CD4-positive, alpha-beta T cell treated with Interleukin-17A for 1 hour (primary cell): ENCODE measurements at places on chromosomes 12 and 14.

- DNase-seq, result no peak
Measured at GRCh38 chr12:45994736-45995135, 4.4 kb upstream of the SCAF11 start.

DNA sequence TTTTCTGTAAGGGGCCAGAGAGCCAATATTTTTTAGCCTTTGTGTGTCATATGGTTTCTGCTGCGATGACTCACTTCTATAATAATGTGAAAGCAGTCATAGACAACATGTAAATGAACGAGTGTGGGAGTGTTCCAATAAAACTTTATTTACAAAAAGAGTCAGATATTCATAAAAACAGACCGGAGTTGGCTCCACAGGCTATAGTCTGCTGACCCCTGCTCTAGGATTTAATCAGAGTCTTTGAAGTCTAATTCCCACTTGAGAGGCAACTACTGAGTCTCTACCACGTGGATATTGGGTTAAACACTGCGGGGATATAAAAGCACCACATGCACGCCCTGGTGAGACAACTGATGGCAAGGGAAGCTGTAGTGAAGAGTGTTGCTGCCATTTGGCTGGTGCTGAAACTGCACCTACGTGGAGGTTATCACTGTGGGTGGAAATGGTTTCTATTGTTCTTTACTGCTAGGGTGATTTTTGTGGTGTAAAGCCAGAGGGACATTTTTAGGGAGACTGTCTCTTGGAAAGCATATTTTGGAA lies 3.6 kb upstream of the NINJ2 start:
- DNase-seq, result peak; percentile 54

GRCh38 chr14:74147571-74147970 lies 62.8 kb downstream of the LIN52 start:
- DNase-seq, result no peak

DNA sequence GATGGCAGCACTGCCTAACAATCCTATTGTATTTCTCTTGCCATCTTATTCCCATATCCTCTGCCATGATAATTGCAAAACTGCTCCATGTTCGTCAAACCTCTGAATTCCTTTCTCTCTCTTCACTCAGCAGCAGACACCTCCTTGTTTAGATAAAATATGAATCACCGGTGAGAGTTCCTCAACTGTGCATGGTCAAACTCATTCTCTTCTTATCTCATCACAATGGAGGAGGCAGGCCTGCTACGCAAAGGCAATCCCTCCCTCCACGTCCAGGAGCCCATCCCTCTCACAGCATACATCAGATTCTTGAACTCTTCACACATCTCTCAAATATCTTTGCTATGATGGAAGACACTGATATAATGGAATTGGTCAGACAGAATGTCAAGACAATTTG lies 90.1 kb upstream of the DAAM1 start:
- no peak for DNase-seq

DNA sequence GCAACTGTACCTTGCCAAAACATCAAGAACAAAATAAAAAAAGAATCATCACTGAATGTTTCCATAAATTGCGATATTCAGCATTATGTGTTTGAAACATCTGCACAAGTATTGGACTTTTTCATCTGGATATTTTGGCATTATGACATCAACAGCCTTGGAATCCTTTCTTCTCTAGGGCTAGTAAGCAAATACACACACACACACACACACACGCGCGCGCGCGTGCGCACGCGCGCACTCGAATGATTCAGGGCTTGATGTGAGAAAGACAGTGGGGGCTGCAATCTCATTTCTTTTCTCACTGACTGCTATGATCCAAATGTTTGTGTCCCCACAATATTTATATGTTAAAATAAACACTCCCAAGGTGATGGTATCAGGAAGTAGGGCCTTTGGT lies 90.0 kb upstream of the SLC38A4 start:
- no peak for DNase-seq

GRCh38 chr12:101941306-101942249 lies 64.2 kb downstream of the DRAM1 start:
- DNase-seq, result no peak

DNA sequence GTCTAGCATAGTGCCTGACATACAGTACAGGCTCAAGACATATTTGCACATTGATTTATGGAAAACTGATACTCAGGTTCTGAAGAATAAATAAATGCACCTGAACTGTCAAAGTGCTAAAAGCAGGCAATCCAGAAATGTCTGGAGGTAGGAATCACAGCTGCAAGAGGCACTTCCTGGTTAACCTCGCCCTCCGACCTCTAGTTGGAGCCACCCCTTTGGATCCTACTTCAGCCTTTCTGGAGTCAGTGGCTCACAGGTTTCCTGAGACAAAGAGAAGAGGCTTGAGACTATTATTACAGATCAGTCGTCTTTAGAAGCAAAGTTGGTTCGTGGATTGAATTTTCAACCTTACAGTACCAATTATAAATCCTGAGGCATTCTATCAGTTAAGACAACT lies 13.0 kb downstream of the TCP11L2 start:
- no peak for DNase-seq

DNA sequence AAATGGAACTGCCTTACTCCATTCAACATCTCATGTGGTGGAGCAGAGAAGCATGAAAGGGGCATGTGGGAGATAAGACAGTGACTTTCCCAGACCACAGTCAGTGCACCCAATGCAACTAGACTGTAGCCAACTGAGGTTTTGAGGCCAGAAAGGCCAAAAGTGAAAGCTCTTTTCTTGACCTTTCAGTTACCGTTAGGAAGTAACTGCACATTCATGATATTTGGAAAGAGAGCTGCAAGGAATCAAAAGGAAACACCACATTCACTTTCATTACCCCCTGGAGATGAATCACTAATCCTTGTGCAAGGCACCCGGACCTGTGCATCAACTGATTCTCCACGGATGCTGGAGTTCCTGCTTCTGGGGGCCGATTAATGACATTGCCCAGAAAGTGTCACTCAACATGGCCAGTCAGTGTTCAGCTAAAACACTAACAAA lies 72.9 kb upstream of the ELK3 start:
- DNase-seq, result no peak

DNA sequence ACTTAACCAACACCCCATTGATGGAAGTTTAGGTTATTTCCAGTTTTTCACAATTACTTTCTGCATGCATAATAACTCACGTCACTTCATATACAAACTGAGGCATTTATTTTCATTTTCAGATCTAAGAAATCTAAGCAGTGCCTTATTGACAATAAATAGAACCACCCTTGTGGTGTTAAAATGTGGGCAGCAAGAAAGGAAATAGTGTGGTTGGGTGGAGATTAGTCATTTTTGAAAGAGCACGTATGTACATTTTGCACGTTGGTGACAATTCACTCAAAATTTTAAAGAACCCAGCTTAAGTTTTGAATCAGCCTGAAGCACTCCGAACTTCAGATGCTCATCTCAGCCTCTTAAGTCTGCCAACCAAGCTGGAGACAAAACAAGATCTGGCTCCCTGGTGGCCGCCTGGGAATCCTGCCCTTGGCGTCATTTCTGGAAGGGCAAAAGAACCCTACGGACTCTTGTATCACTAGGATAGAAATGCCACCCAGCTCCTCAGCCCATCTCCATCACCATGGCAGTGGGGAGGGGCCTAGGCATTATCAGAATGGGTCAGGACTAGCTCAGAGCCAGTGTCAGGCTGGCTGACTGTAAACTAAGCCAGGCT lies 89.5 kb upstream of the BCL2L14 start:
- peak; percentile 89 for DNase-seq

DNA sequence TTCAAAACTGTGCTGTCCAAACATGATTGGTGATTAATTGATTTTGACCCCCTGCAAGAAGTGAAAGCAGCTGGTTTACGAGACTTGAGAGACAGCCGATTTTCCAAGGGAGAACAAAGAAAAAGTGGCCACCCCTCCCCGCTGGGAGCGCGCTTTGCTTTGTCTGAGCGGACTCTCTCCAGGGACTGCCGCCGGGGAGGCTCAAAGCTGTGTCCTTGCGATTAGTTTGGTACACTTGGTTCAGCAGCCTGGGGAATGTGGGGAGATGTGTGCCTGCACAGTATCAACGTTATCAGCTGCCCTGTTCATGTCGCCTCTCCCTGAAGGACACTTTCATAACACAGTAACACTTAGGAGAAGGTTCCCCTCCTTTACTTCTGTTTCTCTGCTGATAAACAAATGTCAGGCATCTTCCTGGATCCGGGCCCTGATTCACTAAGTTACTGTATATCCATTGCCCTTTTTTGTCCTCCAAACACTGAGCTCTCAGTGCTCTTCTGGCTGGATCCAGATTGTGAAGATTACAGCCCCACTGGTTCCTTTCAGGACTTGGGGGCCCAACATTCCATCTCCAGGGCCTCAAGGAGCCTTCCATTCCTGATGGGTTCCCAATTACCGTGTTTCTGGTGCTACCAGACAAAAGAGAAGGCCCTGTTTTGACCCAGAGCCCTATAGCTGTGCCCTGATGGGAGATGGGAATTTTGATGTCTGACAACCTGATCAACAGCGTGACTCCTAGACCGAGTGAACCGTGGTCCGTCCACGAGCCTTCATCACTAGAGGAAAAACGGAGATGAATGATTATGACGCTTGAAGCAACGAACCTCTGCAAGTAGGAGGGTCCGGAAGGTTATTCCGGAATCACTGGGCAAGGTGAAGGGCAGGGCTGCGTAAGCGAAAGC lies 31.7 kb upstream of the TUBA1C start:
- DNase-seq, result no peak

DNA sequence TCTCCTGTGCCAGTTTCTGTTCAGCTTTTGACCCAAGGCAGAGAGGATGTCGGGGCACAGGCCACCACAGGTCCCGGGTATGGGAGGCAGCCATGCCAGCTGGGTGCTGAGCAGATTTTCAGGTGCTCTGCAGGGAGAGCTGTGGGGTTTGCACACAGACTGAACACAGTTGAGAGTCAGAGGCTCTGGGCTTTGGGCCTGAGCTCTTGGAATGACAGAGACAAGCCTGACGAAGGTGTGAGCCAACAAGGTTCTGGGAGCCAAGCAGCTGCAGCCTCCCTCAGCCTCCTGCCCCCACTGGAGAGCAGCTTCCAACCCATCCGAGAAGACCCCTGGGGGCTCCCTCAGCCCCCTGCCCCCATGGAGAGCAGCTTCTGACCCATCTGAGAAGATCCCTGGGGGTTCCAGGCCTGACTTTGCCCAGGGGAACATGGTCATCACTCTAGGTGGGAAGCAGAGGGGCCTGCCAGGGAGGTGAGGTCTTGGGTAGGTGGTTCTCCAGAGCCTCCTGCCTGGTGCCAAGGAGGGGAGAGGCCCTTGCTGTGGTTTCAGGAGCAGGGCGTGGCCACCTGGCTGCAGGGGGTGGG lies 13.8 kb downstream of the FBRSL1 start:
- no peak for DNase-seq

- DNase-seq, result no peak
Measured at GRCh38 chr14:104777808-104778249, 17.7 kb downstream of the AKT1 start.

GRCh38 chr12:3905664-3906063 lies 32.5 kb upstream of the PARP11 start:
- DNase-seq, result no peak

DNA sequence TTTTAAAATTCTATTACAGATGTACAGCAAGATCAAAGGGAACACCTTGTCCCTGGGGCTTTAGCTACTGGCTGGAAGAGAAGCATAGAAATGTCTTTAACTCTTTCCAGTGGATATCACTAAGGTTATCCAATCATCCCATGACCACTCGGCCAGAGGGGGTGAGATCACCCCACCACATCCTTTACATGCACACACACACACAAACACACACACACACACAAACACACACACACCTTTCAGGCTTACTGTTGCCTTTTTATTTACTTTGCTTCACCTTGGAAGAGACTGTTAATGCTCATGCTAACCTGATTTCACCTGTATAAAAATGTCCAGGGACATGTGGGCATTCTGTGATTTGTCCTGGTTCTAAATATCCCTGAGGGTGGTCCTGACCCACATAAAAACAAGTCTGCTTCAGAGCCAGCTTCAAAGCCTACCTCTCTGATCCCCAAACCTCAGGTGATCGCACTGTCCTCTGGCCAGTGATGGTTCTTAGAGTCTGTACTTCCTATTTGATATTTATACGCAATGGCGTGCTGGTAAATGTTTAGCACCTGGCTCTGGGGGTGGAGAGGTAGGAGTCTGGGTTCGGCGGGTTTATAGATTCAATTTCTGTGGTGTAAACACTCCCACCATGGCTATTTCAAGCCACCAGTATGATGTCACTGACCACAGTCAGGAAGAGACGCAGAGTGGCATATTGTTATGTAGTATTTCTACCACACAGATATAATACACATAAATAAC lies 166.1 kb upstream of the EEA1 start:
- no peak for DNase-seq

- DNase-seq, result peak; percentile 28
Measured at GRCh38 chr12:42299392-42300308, 26.2 kb downstream of the ZCRB1 start.

- peak; percentile 49 for DNase-seq
Measured at GRCh38 chr14:100616854-100617409, 29.7 kb upstream of the BEGAIN start.

DNA sequence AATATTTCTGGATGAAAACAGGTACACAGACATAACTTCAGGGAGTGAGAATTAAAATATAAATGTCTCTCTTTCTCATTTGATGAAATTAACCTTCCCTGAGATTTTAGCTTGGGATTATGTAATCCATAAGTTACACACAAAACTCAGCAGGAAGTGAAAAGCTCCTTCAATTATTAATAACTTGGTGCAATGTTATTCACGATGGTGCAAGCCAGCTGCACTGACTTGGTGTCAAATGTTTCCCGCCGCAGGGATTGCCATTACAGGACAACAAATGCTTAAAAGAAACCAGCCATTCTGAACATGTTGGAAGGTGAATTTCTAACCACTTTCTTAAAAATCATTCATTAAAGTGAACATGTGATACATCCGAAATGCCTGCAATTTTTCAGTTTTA lies 250.4 kb downstream of the FOXN3 start:
- no peak for DNase-seq

- peak; percentile 8 for DNase-seq
Measured at GRCh38 chr12:31118347-31119191, 44.9 kb downstream of the DDX11 start.

- no peak for DNase-seq
Measured at GRCh38 chr14:24136684-24137528, 912 bp downstream of the PSME1 start.

DNA sequence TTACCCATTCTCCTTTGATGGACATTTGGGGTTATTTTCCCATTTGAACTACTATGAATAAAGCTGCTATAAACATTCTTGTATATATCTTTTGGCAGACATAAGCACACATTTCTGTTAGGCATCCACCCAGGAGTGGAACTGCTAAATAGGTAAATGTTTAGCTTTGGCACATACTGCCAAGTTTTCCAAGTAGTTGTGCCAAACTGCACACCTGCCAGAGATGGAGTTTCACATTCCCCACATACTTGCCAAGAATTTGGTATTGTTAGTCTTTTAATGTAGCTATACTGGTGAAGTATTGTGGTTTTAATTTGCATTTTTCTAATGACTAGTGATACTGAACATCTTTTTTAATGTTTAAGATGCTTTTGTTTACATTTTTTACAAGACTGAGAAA lies 201.0 kb downstream of the GXYLT1 start:
- DNase-seq, result no peak

GRCh38 chr12:50057000-50057841 lies at the start of gene ASIC1:
TSS of gene ASIC1 (plus strand) at chr12:50057596. CDS start at chr12:50058767, 1,171 bp downstream.
- DNase-seq, result peak; percentile 41
